Glutamatergic neuron (in vitro differentiated cells): ENCODE measurements at places on chromosomes 5 and 9. TPM values are rescaled to one million over a fixed set of nuclear protein-coding genes. Genes with fewer than 3 reads are reported as not detected.

The PCDHA3 gene
- total RNA-seq: 17.9 TPM

The ZMAT2 gene
- 71.3 TPM for total RNA-seq

The ZNF462 gene
- total RNA-seq: 259 TPM

DNA sequence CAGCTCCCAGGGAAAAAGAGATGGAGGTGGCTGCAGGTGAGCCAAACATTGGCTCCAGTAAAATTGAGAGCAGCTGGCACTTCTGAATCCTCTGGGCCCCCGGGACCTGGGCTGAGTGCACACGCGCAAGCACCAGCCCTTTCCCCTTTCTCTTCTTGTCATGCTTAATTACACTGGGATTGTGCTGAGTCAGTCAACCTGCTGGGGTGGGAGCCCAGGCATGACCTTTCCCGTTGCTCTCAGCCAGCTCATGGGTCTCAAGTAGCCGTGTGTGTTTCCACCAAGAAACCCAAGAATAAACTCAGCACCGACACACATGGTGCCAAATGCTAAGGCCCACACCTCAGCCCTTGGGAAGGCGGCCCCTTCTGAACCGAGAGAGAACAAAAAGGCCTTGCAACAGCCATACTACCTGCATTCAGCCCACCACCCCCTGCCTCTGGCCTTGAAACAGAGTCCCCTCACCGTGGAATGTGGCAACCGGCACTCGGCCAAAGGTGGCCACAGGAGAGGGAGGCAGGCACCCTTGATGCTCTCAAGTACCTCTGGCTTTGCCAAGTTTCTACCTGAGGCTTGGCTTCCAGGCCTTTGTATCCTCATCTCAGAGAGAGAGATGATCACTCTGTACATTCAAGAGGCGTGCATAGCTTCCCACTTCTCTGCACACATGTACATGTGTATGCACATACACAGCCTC lies 28.1 kb downstream of the SLIT3 start:
- H3K36me3 ChIP-seq: peaks cover 4% of the 10 kb centered on the region
- H3K27me3 ChIP-seq: peaks cover 1% of the 10 kb centered on the region
- H3K4me1 ChIP-seq: peaks cover 7% of the 10 kb centered on the region
- H3K4me3 ChIP-seq: no peak overlapping the region
- no peak overlapping the region for H3K27ac ChIP-seq

DNA sequence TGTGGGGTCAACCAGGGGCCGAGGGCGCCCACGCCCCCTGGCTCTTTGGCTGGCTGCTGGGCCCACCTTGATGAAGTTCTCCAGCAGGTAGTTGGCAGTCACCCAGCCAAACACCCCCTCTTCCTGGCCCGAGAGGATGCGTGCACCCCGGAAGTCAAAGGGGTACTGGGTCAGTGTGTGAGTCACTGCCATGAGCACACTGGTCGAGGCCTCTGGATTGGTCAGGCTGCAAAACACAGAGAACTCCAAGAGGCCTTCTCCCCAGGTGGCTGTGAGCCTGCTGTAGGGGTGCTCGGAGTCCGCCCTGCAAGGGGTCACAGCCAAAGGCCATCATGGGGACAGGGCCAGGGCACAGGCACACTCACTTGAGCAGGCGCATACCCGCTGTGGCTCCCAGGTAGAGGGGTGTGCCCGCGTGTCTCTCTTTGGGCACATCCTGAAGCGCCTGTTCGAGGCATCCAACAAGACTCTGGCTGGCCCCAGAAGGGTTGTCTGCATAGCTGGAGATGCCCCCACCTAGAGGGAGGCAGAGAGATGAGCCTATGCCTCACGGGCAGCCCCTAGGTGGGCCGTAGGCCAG lies 2.6 kb downstream of the ENTPD2 start:
- no peaks in the 10 kb centered on the region for H3K36me3 ChIP-seq
- no peaks in the 10 kb centered on the region for H3K4me1 ChIP-seq
- H3K27me3 ChIP-seq: peaks cover 8% of the 10 kb centered on the region
- H3K4me3 ChIP-seq: no peak overlapping the region
- H3K27ac ChIP-seq: no peak overlapping the region

- H3K4me3 ChIP-seq: no peak overlapping the region
- DNase-seq: no peak
Observed at GRCh38 chr5:131769336-131769735, 27.5 kb downstream of the FNIP1 start.

- no peak overlapping the region for H3K4me3 ChIP-seq
- H3K27ac ChIP-seq: no peak overlapping the region
- peaks cover 45% of the 10 kb centered on the region for H3K27me3 ChIP-seq
- peaks cover 5% of the 10 kb centered on the region for H3K36me3 ChIP-seq
Observed at GRCh38 chr5:135025730-135026644, 8.0 kb downstream of the PITX1 start.

- no peak for DNase-seq
- peaks cover 8% of the 10 kb centered on the region for H3K36me3 ChIP-seq
- H3K4me3 ChIP-seq: no peak overlapping the region
- H3K27ac ChIP-seq: no peak overlapping the region
- H3K4me1 ChIP-seq: peaks cover 4% of the 10 kb centered on the region
Observed at GRCh38 chr9:120351106-120351505, 228.9 kb downstream of the CDK5RAP2 start.

- H3K4me3 ChIP-seq: no peak overlapping the region
- DNase-seq: no peak
- H3K27ac ChIP-seq: no peak overlapping the region
- no peaks in the 10 kb centered on the region for H3K36me3 ChIP-seq
Observed at GRCh38 chr5:119814655-119815054, 185.3 kb downstream of the FAM170A start.

DNA sequence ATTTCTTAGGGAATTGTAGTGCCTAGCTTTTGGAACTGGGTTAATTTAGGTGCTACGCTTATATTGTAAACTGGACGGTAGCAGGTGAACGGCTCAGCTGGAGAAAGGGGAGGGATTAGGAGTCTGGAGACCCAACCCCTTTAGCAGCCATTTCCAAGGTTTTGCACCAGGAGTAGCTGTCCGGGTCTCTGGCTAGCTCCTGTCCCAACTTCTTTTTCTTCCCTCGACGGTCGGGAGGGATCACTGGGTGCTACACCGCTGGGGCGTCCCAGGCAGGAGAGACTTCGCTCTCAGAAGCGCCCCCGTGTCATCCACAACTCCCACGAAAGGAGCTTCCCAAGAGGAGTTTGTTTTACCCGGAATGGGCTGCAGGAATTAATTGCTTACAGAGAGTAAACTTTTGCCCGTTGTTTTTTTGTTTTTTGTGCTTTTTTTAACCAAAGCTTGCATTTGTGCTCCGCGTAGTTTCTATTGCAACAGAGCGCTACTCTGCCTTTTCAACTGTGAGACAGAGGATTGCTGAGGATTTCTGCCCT lies 1640.9 kb upstream of the C9orf72 start:
- H3K36me3 ChIP-seq: no peaks in the 10 kb centered on the region
- peaks cover 16% of the 10 kb centered on the region for H3K27me3 ChIP-seq
- peak overlapping the region; percentile 96 for H3K4me3 ChIP-seq
- no peak overlapping the region for H3K27ac ChIP-seq
- H3K4me1 ChIP-seq: peaks cover 8% of the 10 kb centered on the region
- peak; percentile 40 for DNase-seq

- no peaks in the 10 kb centered on the region for H3K36me3 ChIP-seq
- H3K4me1 ChIP-seq: no peaks in the 10 kb centered on the region
- H3K27ac ChIP-seq: no peak overlapping the region
- no peaks in the 10 kb centered on the region for H3K27me3 ChIP-seq
Observed at GRCh38 chr5:99061711-99062110, 132.9 kb upstream of the CHD1 start.

DNA sequence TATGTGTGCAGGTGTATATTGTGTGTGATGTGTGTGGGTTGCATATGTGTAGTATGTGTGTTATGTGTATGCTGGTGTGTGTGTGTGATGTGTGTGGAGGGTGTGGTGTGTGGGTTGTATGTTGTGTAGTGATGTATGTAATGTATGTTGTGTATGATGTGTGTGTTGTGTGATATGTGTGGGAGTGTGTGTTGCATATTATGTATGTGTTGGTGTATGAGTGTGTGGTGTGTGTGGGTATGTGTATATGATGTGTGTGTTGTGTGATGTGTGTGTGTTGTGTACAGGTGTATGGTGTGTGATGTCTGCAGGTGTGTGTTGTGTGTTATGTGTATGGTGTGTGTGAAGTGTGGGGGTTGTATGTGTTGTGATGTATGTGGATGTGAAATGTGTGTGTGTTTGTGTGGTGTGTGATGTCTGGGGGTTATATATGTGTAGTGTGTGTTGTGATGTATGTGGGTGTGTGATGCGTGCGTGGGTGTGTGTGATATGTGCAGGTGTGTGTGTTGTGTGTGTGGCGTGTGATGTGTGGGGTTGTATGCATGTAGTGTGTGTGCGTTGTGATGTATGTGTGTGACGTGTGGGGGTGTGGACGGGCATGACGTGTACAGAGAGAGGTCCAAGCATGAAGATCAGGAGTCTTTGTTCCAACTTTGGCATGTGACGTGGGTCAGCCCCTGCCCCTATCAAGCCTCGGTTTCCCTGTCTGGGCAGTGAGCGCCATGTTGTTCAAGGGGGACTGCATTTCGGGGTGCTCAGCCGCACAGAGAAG lies 8.5 kb upstream of the CRB2 start:
- DNase-seq: no peak
- peaks cover 4% of the 10 kb centered on the region for H3K4me1 ChIP-seq
- H3K27ac ChIP-seq: no peak overlapping the region
- no peak overlapping the region for H3K4me3 ChIP-seq
